Nephron progenitor cell (in vitro differentiated cells): ENCODE measurements at places on chromosomes 7 and 10.

DNA sequence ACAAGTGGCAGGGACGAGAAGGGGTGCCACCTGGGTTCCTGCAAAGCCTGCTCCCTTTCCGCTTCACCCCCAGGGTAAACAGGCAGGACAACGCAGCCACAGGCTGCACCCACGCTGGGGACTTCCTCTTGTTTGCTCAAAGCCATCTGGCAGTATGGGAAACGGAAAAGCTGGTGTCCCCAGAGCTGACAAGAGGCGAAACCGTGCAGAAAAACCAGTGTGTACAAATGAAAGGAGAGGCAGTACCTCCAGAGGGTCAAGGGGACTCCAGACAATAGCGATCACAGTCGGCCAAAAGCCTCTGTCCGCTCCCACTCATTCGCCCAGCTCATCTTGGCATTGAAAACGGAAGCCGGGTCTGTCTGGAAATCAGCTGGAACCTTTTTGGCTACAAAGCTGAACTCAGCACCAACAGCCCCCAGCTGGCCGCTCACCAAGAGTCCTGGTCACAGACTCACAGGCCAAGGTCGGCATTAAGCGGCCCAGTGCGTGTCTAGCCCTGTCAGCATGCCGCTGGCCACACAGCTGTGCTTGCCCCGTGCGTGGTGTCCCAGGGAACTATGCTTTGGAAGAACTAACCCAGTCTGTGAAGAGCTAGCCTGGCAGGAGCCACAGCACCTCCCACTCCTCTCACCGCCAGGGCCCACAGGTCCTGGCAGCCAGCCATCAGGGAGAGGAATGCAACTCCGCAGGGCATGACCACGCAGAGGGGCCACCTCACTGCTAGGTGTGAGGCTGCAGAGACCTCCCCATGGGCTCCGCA, 10.4 kb downstream of the TNS3 start:
- DNase-seq = no peak

GRCh38 chr10:52423369-52423768, 109.3 kb downstream of the DKK1 start:
- DNase-seq = no peak

DNA sequence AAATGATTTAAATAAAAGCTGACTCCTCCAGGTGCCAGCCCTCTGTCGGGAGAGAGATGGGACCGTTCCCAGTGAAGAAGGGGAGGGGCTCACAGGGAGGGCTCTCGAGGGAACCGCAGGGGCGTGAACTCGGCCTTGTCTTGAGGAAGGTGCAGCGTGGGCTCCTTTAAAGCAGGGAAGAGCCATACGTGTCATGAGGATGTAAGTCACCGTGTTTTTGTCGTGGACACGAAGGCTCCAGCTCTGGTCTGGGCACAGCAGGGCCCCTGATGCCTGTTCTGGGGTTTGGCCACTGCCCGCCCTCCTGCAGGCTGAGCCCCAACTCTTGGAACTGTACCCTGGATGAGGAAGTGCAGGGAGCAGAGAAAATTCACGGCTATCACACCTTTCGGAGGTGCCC, 45.0 kb downstream of the JAKMIP3 start:
- DNase-seq = no peak

- no peak for DNase-seq
Measured at GRCh38 chr7:74074770-74075169, 8.8 kb upstream of the LIMK1 start.
